ENCODE measurements at places on chromosomes 16 and 17. TPM values are rescaled to one million over a fixed set of nuclear protein-coding genes. Genes with fewer than 3 reads are reported as not detected.
A peak's percentile ranks its signal among the peaks of the same experiment; 100 is the strongest.

GRCh38 chr17:46135879-46136563 lies 57.2 kb downstream of the KANSL1 start:
- H3K4me3 ChIP-seq: no peak overlapping the region
- no peak for DNase-seq
- H3K36me3 ChIP-seq: peaks cover 9% of the 10 kb centered on the region
- H3K27me3 ChIP-seq: no peaks in the 10 kb centered on the region
- peaks cover 8% of the 10 kb centered on the region for H3K4me1 ChIP-seq

DNA sequence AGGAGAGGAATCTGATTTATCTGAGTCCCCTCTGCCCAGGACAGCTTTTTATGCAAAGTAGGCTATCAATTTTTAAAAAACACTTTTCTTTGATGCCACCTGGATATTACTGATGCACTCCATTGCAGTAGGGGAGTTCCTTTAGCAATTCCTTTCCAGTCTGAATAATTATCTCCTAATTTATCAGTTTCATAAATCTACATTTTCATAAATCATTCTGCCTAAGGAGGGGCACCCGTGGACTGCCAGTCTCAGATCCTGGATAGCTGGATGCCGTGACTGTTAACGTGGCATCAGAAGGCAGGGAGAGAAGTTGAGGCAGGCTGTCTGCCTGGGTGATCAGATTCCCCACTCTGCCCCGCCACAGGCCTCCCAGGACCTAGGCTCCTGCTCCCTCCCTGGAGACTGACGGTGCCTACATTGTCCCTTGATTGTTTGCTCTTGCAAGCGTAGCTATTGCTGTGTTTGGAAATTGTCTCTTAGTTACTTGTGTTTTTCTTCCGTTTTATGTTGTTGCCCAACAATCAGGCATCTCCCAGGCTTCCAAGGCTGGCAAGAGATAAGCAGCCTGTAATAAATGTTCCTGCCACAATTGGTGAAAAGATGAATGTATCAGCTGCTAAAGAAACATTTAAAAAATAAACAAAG lies 75.2 kb downstream of the KATNIP start:
- H3K27me3 ChIP-seq: no peaks in the 10 kb centered on the region
- DNase-seq: no peak
- H3K36me3 ChIP-seq: peaks cover 7% of the 10 kb centered on the region
- H3K4me1 ChIP-seq: peaks cover 49% of the 10 kb centered on the region
- H3K4me3 ChIP-seq: no peak overlapping the region

DNA sequence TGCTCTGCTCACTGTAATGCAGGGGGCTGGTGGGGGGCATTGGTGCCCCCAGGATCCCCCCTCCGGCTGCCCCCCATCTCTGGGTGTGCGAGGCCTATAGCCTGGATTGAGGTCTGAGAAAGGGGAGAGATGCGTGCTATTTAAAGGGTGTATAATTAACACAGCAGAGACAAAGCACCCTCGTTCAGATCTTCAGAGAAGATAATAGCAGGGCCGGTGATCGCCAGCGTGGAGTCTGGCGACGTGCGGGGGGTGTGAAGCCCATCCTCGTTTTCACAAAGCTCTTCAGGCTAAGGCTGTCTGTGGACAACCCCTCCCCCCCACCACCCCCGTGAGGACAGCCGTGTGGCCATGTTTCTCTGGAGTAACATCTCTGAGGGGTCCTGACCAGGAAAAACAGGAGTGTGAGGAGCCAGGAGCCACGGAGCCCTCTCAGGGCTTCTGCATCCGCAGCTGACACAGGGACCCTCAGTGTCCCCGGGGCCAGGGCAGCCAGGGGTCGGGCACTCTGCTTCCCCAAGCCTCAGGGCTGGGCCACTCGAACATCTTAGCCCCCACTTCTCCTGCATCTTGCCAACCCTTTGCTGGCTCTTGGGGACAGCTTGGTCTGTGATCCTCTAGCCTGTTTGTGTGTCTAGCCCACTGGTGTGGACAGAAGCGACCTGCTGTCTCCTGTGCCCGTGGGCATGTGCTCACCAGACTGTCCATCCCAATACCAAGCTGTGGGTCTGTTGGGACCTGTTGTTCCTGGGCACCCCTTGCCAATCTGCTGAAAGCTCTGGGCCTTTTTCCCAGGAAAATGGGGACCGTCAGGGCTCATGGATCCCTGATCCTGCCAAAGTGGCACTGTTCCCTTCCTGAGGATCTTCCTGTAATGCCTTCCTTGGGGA lies 58.9 kb downstream of the BAIAP2 start:
- H3K4me3 ChIP-seq: no peak overlapping the region
- H3K27ac ChIP-seq: no peak overlapping the region
- H3K4me1 ChIP-seq: peaks cover 18% of the 10 kb centered on the region
- H3K36me3 ChIP-seq: no peaks in the 10 kb centered on the region
- no peak for DNase-seq

GRCh38 chr17:79960788-79961522 lies 74.7 kb downstream of the TBC1D16 start:
- H3K36me3 ChIP-seq: peaks cover 14% of the 10 kb centered on the region
- H3K4me3 ChIP-seq: no peak overlapping the region
- H3K4me1 ChIP-seq: peaks cover 6% of the 10 kb centered on the region
- no peak for DNase-seq

GRCh38 chr17:36697903-36698530 lies 96.6 kb downstream of the MRM1 start:
- peak; percentile 22 for DNase-seq
- no peak overlapping the region for H3K4me3 ChIP-seq
- H3K27ac ChIP-seq: no peak overlapping the region
- peaks cover 28% of the 10 kb centered on the region for H3K27me3 ChIP-seq

Gene KRT27
- total RNA-seq: not detected

Gene BCL6B
- not detected for total RNA-seq

Gene SKAP1
- total RNA-seq: 1.0 TPM

Gene GLIS2
- total RNA-seq: 22.2 TPM

Gene RHBDF1
- 58.2 TPM for total RNA-seq

All from progenitor cell of endocrine pancreas (in vitro differentiated cells).